ENCODE measurements at places on chromosomes 1 and 21.

- DNase-seq: no peak
Measured at GRCh38 chr1:91643431-91643830, 142.8 kb downstream of the CDC7 start.

DNA sequence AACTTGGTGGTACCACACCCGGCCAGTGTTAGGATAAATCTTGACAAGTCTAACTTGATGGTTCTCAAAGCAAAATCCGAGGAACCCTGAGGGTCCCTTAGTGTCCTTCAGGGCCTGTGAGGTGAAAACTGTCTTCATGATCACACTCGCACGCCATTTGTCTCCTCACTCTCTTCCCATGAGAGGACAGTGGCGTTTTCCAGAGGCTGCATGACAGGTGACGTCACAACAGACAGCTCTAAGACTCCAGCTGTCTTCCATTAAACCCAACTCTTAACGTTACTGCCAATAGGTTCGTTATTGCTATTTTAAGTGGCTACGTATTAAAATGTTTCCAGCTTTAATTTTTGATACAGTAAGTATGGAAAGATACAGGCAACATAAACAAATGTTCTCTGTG is 13.8 kb downstream of the CFAP74 start:
- DNase-seq: no peak

- no peak for DNase-seq
Measured at GRCh38 chr21:19702726-19703125, 1295.5 kb upstream of the NCAM2 start.

DNA sequence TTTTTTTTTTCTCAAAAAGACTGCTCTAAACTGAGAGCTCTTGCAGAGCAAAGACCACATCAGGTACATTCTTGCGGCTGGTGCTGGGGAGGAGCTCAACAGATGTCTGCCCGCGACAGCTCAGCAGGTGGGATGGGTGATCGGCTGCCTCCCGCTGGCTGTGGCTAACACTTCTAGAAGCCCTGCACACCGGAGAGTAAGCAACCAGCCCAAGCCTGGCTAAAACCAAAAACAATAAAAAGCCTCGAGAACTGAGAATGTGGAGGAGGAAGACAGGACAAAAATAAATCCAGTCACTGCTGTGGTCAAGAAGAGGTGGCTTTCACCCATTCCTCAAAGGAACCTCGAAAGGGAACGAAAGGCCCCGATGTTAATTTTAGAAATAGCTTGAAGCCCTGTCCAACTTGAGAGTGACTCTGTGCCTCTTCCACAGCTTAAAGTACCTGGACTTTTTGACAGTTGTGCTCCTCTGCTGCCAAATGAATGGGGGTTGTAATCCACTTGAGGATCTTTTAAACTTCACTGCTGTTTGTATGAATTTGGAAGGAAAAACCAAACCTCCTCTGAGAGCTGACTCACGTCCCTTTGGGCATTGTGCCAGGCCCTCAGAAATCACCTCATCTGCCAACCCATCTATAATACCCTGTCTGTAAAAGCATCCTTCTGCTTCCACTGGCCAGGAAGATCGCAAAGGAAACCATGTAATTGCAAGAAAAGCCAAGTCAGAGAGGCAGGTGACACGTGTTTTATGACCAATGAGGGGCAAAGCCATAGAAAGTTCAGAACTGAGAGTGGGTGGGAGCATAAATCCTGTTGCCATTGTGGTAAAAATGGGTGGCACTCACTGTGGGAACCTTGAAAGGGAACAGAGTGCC is 78.6 kb downstream of the KCNN3 start:
- DNase-seq: peak; percentile 80

DNA sequence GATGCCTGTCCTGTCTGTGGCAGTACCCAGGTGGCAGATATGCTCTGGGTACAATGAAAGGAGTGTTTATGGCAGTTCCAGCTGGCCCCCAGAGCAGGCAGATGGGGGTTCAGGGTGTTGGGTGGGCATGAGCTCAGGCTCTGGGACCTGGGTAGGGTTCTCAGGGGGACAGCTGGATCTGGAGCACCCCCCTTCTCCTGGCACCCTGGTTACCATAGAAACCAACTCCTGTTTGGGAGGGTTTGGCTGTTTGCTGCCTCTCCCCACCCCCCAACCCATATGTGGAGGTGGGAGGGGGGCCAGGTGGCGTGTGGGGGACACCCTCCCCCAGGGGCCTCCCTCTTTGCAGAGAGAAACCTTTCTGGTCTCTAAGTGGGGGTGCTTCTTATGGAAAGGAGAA is 7.1 kb downstream of the FOXO6 start:
- no peak for DNase-seq

DNA sequence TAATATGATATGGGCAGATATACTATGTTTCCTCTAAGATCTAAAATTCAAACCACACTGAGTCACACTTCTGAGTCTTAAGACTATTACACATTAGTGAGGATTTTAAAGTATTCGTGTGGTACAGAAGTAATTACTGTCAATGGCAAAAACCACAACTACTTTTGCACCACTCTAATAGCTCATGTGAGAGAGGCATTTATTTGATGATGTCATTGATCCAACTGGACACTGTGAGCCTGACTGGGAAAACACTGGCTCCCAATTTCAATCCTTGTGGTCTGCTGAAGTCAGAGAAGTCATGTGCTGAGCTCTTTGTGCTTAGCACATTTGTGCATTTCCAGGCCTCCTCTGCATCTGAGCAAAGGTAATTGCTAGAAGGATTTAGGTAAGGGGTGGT is 377.8 kb downstream of the USH2A start:
- DNase-seq: no peak

- DNase-seq: peak; percentile 9
Measured at GRCh38 chr1:43834280-43835081, 99.1 kb upstream of the ARTN start.

DNA sequence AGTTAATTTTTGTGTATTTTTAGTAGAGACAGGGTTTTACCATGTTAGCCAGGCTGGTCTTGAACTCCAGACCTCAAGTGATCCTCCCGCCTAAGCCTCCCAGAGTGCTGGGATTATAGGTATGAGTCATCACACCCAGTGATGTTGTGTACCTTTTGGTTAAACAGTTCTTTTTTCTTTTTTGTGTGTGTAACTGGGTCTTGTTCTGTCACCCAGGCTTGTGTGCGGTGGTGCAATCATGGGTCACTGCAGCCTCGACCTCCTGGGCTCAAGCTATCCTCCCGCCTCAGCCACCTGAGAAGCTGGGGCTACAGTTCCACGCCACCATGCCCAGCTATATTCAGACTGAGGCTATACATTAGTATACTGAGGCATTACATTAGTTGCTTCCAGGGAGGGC is 37.8 kb downstream of the GABPB2 start:
- no peak for DNase-seq

DNA sequence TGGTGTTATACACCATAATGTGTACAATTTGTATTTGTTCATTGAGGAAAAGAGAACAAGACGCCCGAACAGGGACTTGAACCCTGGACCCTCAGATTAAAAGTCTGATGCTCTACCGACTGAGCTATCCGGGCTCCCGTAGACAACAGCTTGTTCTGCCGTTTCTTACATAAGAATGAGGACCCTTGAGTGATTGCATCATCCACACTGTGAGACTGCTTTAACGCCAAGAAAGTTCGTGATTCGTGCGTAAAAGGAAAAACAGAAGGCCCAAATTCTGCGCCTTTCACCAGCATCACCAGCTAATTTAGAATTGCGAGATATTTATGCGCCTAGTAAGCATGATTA is 9.3 kb upstream of the MDM4 start:
- peak; percentile 91 for DNase-seq

DNA sequence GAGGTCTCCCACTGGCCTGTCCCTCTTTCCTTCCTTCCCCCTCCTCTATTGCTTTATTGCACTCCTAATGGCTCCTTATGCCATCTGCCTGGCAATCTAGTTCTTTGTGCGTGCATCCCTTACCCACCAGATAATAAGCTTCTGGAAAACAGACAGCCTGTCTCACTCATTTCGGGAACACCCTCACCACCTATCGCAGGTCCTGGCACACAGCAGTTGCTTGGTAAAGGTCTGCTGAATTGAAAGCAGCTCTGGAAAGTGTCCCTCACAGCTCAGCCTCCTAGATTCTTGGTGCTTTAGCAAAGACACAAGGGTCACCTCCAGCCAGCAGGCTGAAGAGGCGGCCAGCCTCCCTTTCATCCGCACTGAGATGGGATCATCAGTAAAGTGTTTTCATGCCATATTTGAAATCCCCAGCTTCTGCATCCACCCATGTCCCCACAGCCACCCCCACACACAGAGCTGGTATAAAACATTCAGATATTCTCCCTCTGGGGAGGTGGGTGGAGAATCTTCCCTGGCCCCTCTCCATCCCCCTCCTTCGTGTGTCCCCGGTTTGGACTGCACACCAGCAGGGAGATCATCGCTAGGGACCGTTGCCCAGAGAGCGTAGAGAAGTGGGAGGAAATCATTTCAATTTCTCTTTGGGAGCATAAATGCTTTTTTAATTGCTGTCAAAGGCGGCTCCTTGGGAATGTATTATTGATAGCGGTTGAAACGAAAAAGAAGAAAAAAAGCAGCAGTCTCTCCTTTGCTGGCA is 29.1 kb upstream of the ATP2B4 start:
- no peak for DNase-seq

DNA sequence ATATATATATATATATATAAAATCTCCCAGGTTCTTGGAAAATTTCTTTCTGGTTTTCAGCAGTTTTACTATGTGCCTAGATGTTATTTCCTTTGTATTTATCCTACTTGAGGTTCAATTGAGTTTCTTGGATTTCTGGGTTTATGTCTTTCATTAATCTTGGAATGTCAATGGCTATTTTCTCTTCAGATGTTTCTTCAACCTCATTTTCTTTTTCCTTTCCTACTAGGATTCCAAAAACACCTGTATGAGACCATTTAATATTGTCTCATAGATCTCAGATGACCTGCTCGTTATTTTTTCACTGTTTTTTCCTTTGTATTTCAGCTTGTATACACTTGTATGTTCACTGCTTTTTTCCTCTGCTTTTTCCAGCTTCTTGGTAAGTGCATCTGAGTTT is 95.4 kb upstream of the DESI2 start:
- no peak for DNase-seq

GRCh38 chr1:226133504-226134123 is 52.9 kb downstream of the ACBD3 start:
- DNase-seq: no peak

GRCh38 chr1:107533436-107533835 is 392.6 kb downstream of the NTNG1 start:
- no peak for DNase-seq

DNA sequence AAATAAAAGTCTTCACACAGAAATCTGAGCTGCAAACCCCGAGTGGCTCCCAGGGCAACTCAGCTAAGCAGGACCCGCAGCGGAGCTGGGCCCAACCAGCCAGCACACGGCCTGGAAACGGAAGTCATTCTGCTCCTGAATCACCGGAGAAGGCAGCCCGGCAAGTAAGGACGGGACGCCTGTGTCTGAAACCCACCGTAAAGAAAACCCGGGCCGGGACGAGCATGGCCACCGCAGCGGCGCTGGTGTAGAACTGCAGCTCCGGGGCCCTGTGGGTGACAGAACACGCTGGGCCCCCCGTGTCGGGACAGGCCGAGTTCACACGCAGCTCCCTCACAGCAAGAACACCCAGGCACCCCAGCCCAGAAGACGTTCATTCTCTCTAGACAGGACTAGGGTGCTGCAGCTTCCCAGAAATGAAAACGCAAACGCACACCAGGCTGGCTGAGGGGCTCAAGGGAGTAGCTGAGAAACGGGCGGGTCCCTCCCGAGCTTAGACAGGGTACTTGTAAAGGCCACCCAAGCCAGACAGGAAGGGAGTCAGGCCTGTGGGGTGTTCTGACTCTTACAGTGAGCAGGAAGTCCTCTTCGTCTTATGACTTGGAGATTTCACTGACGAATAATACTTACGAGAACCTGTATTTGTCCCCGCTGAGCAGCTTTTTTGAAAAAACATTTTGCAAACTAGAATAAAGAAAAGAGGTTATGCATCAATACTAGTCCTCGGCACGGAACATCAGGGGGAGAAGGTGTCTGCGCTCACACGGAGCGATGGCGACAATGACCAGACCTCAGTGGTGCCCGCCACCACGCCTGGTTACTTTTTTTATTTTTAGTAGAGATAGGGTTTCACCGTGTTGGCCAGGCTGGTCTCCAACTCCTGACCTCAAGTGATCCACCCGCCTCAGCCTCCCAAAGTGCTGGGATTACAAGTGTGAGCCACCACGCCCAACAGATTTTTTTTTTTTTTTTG is 10.9 kb upstream of the CDK11B start:
- DNase-seq: no peak
